Smooth muscle cell of bladder (primary cell): ENCODE measurements at places on chromosomes 11 and 22. TPM values are rescaled to one million over a fixed set of nuclear protein-coding genes. Genes with fewer than 3 reads are reported as not detected.

IGLL1 gene
- not detected in 2 replicates for total RNA-seq

MMP27 gene
- total RNA-seq: under 0.01 TPM in 1 of 2 replicates, not detected in the other

KREMEN1 gene
- 12.6 and 15.4 TPM in 2 replicates for total RNA-seq

APOL5 gene
- total RNA-seq: not detected in 2 replicates

RAG2 gene
- not detected in 2 replicates for total RNA-seq
